M059J (cell line): ENCODE measurements at places on chromosomes 1 and 21. TPM values are rescaled to one million over a fixed set of nuclear protein-coding genes. Genes with fewer than 3 reads are reported as not detected.

GRCh38 chr21:46154955-46155513, 345 bp downstream of the FTCD start:
- DNase-seq: no peak

GRCh38 chr1:76759171-76759860, 108.0 kb upstream of the ST6GALNAC5 start:
- no peak for DNase-seq

- no peak for DNase-seq
These were observed 27.3 kb downstream of the ZBTB8OS start for GRCh38 chr1:32622806-32623681.

NR0B2 gene
- not detected in 2 replicates for total RNA-seq

- peak; percentile 84 for DNase-seq
These were observed 207.2 kb downstream of the PTGER3 start for GRCh38 chr1:70840260-70840953.

DNA sequence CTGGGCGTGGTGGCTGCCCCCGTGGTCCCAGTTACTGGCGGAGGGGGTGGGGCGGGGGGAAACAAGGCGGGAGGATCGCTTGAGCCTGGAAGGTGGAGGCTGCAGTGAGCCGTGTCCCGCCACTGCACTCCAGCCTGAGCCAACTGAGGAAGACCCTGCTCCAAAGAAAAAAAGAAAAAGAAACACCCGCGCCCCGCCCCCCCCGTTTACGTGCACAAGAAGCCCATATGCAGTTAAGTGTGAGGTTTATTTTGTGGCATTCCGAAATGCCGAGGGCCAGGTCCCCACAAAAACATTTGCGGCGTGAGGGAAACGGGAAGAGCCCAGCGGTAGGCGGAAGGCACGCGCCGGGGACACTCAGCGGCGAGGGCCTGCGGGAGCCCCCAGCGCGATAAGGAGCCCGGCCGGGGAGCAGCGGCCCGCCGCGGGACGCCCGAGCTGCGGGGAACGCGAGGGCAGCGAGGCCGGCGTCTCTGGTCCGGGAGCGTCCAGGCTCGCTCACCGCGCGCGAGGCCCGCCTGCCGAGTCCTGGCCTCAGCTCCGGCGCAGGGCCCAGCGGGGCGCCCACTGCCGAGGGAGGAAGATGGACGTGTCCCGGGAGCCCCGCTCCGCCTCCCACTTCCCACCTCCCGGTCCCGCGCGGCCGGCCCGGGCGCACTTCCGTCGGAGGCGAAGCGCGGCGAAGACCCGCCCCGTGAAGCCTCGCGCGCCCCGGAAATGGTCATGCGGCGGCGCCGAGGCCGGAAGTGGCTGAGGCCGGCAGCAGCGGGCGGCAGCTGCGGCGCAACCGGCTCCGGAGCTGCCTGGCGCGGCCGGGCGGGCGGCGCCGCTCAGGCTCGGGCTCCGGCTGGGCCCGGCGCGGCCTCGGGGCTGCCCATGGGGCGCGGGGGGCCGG, at the start of gene TRAPPC10:
Gene TRAPPC10 (plus strand): TSS at position 731 of the 895 bp plus-strand sequence. CDS start 185 bp downstream, outside the sequence.
- peak; percentile 85 for DNase-seq

DNA sequence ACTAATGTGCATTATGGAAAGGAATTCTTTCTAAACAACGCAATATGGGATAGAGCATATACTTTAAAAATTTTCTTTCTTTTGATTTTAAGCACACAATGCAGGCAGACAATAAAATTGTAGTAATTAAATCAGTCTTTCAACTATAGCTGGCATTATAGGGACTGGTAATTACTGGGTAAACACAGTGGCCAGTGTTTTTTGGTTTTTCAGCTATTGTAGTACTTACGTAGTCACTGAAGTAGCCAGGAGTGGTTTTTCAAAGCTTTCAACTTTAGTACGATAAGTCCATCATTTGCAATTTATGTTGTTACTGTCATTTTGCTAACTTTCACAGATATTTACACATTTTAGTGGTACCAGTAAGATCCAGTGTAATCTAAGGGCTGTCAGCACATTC, 50.6 kb downstream of the RAB3GAP2 start:
- DNase-seq: no peak

CFAP107 gene
- not detected in 2 replicates for total RNA-seq

GJA8 gene
- total RNA-seq: not detected in 2 replicates

FCGR3A gene
- total RNA-seq: not detected in 2 replicates

- DNase-seq: no peak
These were observed 1.2 kb downstream of the PLCH2 start for GRCh38 chr1:2477309-2477708.

DNA sequence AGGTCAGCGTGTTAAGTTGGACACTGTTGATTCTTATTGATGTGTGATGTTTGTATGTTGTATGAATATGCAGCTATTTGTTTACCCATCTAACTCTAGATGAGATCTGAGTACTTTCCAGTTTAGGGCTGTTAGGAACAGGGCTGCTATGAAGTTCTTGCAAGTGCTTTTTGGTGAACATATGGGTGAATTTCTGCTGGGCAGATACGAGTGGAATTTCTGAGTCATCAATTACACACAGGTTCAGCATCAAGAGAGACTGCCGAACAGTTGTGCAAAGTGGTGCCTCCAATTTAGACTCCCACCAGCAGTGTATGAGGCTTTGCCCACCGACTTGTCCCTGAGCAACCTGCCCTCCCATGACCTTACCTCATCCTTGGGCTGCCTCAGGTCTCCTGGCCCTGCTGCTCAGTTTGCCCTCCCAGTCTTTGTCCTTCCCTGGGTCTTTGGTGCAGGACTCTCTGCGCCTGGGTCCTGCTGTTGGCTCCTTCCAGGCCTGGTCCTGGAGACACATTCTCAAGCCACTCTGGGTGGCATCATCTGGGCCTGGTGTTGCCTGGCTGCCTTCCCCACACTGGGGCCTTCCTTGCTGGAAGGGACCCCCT, 343.6 kb downstream of the PTPRU start:
- DNase-seq: peak; percentile 85

- no peak for DNase-seq
These were observed 9.5 kb downstream of the SLC6A9 start for GRCh38 chr1:44021581-44022321.

GRCh38 chr1:119956306-119956705, 60.0 kb upstream of the ADAM30 start:
- no peak for DNase-seq

DNA sequence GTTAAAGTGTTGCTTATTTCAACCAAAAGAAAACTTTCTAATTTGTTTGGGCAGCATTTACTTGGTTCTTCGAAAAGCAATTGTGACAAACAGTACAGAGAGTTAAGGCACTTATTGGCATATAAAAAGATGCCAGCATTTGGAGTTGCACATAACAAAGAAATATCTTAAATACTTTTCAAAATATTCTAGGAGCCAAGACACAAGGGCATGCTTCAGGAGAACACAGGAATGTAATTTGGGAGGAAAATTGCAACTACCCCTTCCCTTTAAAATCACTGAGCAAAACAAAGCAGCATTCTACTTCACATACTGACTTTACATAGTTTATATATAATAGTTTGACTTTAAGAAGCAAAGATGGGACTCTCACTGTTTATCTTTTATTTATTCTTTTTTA, 4.6 kb upstream of the TIE1 start:
- DNase-seq: no peak

AADACL3 gene
- total RNA-seq: not detected in 2 replicates

- DNase-seq: no peak
These were observed 15.4 kb upstream of the CD2 start for GRCh38 chr1:116738673-116739370.

SPATA17 gene
- total RNA-seq: 0.22 and 0.37 TPM in 2 replicates

- DNase-seq: peak; percentile 51
These were observed 500.0 kb upstream of the RUNX1 start for GRCh38 chr21:35548904-35549615.

- DNase-seq: peak; percentile 88
These were observed 52.5 kb downstream of the NBPF6 start for GRCh38 chr1:108502624-108503023.

DNA sequence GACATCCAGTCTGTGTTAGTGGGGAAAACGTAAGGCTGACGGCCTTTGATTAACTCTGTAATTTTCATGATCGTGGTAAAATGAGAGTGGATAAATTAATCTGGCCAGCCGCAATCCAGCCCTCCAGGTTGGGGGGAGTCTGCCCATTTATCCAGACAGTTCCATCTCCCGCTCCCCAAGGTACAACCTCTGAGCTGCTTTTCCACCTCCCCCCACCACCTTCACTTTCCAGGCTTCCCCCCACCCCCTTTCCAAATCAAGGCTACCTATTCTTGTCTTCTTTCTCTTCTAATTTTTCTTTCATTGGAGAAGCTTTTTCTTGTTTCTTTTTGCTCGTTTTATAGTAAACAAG, 6.0 kb downstream of the MIER1 start:
- no peak for DNase-seq

DNA sequence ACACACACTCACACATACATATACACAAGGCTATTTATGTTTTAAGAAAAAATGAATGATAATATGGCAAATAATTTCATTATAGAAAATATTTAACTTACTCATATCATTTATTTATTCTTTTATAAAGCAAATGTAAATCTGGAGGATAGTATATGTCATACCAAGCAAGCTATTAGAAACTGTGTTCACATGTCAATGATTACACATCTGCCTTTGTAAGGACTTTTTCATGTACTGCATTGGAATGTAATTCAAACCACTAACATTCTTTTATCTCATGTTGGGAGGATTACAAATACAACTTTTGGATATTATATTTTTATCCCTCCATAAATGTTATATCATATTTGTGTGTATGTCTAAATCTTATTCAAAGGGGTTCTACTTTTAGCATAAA, 1887.4 kb downstream of the NCAM2 start:
- no peak for DNase-seq

GRCh38 chr1:235923466-235924021, 56.8 kb upstream of the LYST start:
- DNase-seq: no peak

GRCh38 chr1:18936814-18937481, 19.5 kb downstream of the IFFO2 start:
- DNase-seq: peak; percentile 84

- no peak for DNase-seq
These were observed 129.8 kb upstream of the TIAM1 start for GRCh38 chr21:31473685-31474345.

DNA sequence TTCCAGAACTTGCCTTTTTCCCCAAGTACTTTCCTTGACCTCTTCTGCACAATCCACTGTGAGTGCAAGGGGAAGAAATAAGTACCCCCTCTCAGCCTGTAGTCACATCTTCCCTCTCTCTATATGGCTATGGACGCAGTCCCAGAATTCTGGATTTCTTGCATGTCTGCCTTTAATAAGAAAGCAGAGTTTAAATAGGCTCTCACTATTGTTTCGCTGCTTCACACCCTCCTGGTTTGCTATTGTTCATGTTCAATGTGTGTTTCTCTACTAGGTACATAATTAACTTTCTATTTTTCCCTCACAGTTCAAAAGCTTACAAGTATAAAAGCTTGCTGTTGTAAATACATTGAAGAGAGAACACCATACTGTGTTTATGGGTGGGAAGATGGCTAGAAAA, 181.5 kb upstream of the C1orf105 start:
- no peak for DNase-seq

SH2D2A gene
- 0.71 TPM in 1 of 2 replicates, not detected in the other for total RNA-seq

DNA sequence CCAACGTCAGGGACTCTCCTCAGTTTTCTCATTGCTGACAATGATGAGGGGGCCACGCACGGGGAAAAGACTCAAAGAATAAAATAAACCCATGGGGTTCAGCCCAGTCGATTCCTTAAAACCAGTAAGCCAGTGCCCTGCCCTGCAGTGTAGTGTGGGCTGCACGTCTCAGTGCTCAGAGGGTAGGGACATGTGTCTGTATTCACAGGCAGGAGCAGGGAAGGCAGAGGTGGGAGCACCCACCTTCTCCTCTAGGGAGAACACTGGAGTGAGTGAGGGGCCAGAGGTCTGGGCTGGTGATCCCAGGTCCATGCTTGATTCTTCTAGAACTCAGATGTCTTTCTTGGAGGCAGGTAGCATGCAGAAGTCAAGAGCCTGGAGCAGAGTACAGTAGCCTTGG, 303.6 kb downstream of the MATN1 start:
- DNase-seq: no peak

LENEP gene
- total RNA-seq: not detected in 2 replicates

GRCh38 chr1:2804628-2805351, 3.3 kb upstream of the TTC34 start:
- no peak for DNase-seq

- peak; percentile 87 for DNase-seq
These were observed 37.0 kb downstream of the LRIG2 start for GRCh38 chr1:113109908-113110554.

GRCh38 chr1:209341146-209341545, 242.4 kb upstream of the CAMK1G start:
- DNase-seq: no peak

TCHHL1 gene
- total RNA-seq: not detected in 2 replicates

DNA sequence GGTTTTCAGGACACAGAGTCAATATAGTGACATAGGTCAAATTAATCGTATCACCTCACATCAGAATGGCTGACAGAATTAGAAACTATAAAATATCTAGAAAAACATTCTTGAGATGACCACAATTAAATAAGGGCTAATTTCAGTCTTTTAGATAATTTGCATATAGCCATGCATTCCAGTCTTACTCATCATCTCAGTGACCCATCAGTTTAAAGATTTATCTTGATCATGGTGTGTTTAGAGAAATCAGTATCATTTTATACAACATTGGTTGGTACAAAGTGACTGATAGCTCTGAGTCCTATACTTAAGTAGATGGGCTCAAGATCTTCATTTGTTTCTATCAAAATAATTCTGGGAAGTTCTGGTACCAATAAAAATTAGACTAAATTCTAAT, 262.3 kb upstream of the SNX7 start:
- DNase-seq: peak; percentile 58

GRCh38 chr1:81574408-81574807, 226.3 kb upstream of the ADGRL2 start:
- DNase-seq: no peak

- peak; percentile 5 for DNase-seq
These were observed 287.5 kb downstream of the LRRIQ3 start for GRCh38 chr1:73910466-73910865.

ADAR gene
- 178 and 260 TPM in 2 replicates for total RNA-seq

GRCh38 chr1:161017756-161018630, 3.0 kb downstream of the F11R start:
- no peak for DNase-seq

ACKR1 gene
- total RNA-seq: not detected in 2 replicates

DNA sequence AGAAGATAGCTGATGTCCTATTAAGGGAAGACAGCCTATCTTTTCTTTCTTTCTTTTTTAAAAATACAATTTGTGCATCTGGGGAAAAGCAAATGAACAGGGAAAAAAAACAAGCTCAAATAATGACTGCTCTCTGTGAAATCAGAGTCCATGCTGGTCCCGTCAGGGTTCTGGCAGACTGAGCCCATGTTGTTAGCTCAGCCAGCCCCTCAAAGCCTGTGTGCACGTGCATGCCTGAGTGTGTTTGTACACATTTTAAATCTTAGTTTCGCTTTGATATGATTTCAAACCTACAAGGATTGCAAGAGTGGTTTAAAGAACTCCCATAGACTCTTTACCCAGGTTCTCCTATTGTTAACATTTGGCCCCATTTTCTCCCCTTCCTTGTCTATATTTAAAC, 231.8 kb upstream of the GREM2 start:
- no peak for DNase-seq

SAMD11 gene
- 30.5 and 59.8 TPM in 2 replicates for total RNA-seq

DNA sequence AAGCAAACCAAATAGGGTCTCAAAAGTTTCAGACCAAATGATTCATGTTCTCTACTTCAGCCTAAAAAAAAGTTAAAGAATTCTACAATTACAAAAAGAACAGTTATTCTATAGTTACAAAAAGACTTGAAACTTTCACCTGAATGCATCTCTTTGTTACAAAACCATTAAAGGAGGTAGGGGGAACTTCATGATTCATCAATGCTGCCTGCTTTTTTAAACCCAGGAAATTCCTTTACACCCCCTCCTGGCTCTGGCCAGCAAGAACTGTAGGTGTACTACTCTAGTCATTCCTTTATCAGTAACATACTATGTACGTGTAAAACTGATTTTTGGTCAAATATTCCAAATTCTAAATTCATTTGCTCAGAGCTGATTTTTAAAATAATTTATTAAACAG, 5.0 kb downstream of the FAF1 start:
- DNase-seq: no peak
